ENCODE measurements at places on chromosomes 6 and 20. TPM values are rescaled to one million over a fixed set of nuclear protein-coding genes. Genes with fewer than 3 reads are reported as not detected.

DNA sequence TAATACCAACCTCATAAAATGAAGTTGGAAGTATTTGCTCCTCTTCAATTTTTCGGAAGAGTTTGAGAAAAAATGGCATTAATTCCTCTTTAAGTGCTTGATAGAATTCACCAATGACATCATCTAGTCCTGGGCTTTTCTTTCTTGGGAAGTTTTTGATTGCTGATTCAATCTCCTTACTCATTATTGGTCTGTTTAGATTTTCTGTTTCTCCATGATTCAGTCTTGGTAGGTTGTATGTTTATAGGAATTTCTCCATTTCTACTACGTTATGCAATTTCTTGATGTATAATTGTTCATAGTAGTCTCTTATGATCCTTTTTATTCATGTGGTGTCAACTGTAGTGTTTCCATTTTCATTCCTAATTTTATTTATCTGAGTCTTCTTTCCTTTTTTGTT is 176.9 kb upstream of the PRND start:
- DNase-seq: no peak

DNA sequence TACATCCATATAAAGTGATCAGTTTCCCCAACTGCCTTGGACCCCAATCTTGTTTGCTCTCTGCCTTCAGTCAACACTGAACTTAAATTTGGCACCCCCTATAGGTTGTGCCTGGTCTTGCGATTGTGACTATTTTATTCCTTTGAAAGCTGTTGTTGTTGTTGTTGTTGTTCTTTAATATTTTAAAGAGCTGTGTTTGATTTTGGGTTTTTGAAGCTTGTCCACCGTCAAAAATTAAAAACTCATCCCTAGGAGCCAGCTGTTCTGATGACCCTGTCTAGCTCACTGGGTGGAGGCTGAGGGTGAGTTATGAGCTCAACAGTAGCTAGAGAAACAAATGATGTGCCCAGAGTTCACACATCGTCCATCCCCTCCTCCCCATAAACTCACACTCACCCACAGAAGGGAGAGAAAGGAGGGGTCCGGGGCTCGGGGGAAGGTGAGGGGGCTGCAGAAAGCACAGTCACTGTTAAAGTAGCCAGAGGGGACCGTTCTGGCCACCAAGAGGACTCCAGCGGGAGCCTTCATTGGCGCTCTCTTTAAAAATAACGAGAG is 4.0 kb downstream of the SIM1 start:
- no peak for DNase-seq

DNA sequence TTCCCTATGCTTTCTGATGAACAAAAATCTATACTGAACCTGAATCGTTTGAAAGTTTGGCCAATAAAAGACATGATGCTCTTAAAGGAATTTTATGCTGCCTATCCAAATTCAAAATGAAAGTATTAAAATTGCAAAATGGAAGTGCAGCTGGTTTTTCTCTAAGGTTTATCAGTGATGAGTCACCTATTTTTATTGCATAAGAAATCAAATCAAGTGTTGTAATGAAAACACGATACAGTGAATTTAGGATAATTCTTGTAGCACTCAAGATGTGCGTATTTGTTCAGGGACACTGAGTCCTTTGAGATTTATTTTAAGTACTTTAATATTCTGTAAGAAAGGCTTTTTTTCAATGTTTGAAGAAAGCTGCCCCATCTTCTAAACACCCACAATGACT is 409.5 kb downstream of the ADGRB3 start:
- no peak for DNase-seq

DNA sequence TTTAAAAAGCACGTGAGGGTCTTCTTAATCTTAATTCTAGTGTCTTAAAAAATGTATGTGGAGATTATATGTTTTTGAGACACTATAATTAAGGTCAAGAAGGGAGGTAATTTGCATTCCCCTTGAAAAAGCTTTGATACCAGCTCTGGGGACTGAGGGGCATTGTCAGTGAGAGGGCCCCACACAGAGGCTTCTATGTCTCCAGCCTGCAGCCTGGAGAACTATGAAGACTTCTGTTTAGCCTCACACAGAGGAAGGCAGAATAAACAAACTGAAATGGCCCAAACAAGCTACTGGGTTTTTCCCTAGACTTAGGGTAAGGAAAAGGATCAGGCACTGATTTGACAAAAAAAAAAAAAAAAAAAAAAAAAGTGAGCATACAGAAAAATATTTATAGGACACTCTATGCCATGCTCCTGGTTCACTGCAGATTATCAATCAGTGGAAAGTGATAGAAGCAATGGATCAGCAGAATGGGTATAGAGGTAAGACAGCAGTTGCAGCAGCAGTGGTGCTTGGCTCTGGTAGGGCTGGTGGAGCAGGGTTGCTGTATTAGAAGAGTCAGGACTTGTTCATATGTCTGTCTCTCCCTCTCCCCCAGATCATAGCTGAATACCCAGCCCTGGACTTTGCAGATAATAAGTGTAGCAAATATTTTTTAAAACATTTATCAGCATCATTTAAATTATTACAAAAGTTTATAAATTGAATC is 85.4 kb downstream of the KLHL32 start:
- no peak for DNase-seq

DNA sequence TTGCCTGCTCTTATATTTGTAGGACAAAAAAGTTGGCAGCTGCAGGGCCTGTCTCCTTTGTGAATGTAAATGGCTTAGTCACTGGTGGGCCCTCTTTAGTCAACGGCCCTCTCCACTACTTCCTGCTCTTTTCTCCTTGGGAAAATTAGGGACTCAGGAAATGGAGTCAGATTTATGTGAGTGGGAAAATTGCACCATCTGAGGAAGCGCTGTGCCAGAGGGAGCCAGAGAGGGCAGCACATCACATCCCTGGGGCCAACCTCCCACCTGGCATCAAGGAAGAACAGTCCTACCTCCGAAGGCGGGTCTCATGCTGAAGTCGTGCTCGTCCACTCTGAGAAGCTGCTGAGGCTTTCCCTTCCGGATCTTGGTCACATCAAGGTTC is 15.6 kb downstream of the GABRR2 start:
- DNase-seq: no peak

DNA sequence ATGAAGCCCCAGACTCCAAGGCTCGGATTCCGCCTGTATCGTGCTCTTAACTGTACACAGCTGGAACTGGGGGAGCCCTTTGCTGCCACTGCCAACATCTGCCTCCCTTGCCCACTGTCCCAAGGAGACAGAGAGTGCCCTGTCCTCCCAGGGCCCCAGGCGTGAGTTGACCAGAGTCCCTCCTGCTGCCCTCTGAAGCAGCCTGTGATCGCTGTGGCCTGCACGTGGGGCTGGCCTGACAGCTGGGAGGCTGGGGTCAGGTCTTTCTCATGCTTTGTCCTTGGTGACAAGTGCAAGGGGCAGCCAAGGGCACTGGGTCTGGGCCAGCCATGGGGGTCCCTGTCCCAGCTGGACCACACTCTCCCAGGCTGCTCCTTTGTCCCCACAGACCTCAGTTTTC is 44.3 kb downstream of the KIAA1755 start:
- DNase-seq: no peak

The CAGE1 gene
- total RNA-seq: not detected

Data from psoas muscle (tissue), 8 donors.